T-helper 22 cell (primary cell): ENCODE measurements at places on chromosomes 13 and 19.

- no peak for DNase-seq
These were observed 1451.5 kb downstream of the EFNB2 start for GRCh38 chr13:105083992-105084391.

GRCh38 chr19:33497778-33498175, 23.8 kb downstream of the PEPD start:
- DNase-seq, result no peak

DNA sequence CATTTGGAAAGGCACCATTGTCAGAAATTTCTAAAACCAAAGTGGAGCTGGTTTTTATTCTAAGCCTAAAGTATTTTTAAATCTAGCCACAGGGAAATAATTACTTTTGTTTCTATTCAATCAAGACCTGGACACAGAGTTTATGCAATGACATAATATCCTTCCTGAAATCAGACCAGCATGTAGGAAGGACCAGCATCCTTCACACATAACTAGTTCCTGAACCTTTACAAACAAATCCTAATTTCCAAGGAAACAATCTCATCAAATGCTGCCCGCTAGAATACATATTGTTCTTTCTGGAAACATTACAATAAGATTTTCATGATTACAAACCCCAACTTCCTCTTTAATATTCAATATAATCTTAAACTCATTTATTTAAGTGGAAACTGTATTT, 1.5 kb downstream of the STARD13 start:
- DNase-seq, result no peak

GRCh38 chr19:29641597-29641996, 23.7 kb upstream of the PLEKHF1 start:
- DNase-seq, result no peak

GRCh38 chr19:12055784-12056183, 3.0 kb upstream of the ZNF878 start:
- no peak for DNase-seq
